ENCODE measurements at places on chromosomes 6 and 20. TPM values are rescaled to one million over a fixed set of nuclear protein-coding genes. Genes with fewer than 3 reads are reported as not detected.

DNA sequence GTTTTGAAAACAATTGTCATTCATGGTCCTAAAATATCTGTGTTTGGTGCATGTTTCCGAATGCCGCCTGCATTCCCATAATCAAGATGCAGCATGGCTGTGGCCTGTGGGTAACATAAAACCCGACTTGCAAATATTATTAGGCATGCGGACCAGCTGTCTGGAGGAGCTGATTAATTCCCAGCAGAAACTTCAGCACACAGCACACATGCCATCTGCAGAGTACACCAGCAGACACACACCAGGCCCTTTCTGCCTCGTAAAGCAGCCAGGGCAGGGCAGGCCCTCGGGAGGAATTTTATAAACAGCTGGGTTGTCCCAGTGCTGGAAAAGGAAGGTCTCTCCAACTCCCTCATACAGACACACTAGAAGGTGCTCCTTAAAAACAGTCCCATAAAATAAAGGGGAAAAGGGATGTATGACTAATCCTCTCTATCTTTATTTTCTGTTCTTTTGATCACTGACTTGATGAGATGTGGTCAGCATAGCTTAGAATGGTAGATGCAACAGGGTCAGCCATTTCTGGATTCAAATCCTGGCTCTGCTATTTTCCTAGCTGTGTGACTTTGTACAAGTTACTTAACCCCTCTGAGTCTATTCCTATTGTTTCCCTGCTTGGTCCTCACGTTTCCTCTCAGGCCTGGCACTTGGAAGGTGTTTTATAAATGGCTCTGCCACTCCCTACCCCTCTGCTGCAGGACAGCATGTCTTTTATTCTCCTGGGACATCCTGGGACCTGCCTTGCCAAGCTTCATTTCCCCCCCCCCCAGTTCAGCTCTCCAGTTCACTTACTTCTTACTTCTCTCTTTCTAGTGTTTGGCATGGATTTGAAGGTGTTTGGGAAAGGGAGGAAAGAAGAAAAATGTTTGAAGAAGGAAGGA, 85.9 kb upstream of the TRAF3IP2 start:
- no peak for DNase-seq

GRCh38 chr20:48154040-48154765, 368.9 kb upstream of the SULF2 start:
- no peak for DNase-seq

DNA sequence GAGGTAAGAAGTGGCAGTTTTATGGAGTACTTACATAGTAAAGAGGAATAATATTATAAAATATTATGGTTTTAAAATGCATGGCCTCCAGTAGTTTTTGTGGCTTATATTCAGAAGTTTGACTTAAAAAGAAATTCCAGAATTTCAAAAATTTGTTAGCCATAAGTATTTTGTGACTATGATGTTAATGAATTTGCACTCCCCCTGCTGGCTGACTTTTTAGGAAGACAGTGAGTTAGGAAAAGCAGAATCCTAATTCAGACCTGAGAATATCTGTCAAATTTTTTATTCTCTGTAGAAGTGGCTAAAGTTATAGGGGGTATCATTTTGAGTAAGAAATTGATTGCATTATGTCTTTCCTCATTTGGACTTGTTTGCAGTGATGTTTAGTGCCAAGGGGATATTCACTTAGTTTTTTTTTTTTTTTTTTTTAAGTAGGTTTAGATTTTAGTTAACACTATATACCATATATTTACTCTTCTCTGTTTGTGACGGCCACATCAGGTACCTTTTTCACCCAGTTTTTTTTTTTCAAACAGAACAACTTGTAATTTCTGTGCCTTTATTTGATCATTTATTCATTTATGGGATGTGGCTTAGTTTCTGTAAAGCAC, 40.8 kb downstream of the ZFAND3 start:
- peak; percentile 21 for DNase-seq

GRCh38 chr20:32470025-32470861, 112.1 kb downstream of the ASXL1 start:
- DNase-seq, result no peak

GRCh38 chr6:85008296-85009009, 244.1 kb upstream of the TBX18 start:
- DNase-seq, result peak; percentile 70

- no peak for DNase-seq
Observed at GRCh38 chr6:100209323-100210136, 215.5 kb upstream of the MCHR2 start.

DNA sequence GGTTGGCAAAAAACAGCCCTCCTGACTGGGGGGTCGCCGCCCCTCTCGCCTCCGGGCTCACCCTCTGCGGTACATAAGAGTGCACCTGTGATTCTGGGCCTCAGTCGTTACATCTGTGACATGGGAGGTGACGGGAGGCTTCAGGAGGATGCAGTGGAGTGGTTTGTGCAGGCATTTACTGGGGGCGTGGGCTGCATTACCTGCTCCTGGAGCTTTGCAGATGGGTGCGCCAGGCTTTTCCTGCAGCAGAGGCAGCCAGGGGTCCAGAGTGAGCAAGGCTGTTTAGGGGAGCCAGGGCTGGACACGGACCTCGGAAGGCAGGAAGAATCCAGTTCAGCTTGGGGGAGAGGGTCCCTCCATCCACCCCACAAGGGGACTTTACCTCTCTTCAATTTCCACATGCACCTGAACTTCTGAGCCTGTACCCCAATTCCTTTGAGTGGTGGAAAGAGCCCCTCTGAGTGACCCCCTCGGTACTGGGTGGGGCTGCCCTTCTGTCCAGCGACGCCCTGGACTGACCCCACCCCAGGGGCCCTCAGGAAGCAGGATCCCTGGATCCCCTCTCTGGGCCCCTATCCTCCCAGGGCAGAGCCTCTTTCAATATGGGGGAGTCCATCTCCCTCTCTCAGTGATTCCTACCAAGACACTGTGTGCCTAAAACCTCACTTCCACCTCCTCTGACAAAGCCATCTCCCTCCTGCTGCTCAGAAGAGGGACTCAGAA, 134.0 kb downstream of the TAF4 start:
- DNase-seq, result no peak

GRCh38 chr6:93243231-93243778, 176.1 kb downstream of the EPHA7 start:
- DNase-seq, result no peak

DNA sequence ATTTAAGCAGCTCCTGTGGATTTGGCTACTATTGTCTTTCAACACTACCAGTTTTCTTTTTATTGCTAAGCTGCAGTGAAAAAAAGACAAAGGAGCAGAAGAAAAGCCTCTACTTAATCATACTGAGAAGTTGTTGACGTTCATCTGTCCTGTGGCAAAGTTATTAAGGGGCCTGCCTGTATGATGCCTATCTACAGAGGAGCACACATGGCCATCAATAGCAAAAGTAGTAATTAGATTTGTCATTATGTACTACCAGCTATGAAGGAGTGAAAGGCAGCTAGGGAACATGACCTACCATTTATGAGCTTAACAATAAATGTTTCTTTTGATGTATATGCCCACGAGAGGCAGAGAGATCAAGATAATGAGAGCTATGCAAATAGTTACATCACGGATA, 620.9 kb downstream of the PHF3 start:
- DNase-seq, result no peak

GRCh38 chr20:47405775-47406325, 49.4 kb upstream of the ZMYND8 start:
- no peak for DNase-seq

DNA sequence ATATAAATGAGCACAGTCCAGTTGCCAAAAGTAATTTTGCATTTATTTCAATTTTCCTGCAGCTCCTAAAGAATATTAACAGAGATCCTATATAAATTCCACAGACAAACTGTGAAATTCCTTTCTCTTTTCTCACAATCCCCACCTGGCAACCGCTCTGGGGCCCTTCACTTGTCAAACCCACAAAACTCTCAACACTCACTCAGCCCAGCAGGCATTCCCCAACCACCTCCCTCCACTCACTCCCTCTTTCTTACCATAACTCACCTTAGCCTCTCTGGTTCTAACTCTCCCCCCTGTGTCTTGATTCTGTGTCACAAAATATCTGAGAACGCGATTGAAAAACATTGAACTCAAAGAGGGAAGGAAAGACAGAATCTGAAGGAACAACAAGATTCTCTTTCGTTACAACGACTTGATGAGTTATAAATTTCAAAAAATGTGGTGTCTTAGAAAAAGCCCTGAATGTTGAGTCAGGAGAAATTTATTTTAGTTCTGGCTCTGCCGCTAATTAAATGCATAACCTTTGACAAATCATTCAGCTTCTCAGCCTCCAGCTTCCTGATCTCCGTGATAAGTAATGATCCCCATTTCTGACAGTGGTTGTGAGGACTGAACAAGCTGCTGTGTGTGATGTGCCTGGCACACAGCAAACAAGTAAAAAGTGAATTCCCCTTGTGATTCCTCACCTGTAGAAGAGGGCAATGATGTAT, 87.9 kb downstream of the UNC5CL start:
- no peak for DNase-seq

GRCh38 chr6:46948699-46949098, 27.0 kb upstream of the ADGRF5 start:
- no peak for DNase-seq

DNA sequence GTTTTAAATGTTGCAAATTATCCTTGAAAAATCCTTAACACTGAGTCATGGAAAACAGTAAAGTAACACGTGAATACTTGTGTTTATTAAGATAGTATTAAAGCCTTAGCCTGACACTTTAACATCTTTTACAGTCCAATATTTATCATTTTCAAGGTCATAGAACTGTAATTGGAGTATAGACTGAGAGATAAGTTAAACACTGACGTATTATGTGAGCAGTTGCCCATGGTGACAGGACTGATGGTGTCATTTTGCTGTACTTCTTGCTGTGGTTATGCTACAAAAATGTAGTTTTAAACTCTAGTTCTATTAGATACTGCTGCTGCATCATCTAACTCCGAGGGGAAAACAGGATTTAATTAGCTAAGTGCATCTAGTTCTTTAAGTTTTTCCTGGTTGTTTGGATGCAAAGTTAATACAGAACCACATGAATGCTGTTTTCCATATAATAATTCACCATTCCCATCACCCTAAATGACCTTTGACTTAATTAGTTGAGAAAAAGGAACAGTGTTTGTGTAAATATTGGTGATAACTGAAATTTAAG, 37.8 kb downstream of the SLC2A12 start:
- DNase-seq, result no peak

DNA sequence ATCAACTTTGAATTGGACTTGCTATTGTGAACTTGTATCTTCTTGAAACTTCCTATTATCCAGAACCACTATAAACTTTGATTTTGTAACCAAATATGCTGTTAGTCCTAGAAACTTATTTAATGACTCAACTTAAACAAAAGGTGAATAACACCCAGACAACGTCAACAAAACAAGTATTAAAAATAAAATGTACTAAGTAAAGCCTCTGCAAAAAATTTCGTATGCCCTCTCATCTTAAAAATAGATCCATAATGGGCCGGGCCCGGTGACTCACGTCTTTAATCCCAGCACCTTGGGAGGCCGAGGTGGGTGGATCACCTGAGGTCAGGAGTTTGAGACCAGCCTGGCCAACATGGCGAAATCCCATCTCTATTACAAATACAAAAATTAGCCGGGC, 401.7 kb downstream of the ESR1 start:
- DNase-seq, result no peak

DNA sequence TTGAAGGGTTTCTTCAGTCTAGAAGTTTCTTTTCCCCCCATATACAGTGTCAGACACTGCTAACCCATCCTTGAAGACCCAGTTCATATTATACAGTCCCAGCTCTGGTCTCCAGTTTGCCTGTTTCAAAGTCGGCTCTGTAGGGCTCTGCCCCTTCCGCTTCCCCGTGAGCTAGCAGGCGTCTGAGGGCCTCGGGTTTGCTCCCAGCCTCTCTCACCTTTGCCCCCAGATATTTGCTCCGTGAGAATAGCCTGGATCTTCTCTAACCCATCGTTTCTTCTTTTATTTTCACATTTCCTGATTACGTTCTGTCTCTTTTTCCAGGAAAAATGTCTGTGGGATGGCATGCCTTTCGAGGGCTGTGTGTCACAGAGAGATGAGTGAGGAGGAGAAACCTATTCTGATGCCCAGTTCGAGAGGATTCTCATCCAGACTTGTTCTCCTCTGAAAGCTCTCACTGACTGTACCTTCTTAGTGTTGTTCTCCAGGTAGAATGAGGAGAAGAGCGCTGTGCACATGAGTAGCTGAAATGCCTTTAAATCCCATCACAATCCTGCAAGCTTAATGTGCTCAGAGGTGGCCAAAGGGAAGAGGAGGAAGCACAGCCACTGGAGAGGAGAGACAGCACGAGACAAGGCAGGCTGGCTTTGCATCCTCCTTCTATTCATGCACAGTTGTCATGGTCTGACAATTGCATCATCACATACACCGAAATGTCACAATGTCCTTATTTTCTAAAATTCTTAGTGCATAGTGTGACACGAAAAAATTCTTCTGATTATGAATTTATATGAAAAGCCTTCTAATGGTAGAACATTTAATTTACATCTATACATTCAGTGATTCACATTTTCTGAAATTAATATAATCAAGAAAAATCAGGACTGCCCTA, 171.1 kb downstream of the FOXA2 start:
- DNase-seq, result no peak

GRCh38 chr6:93319304-93319703, 100.1 kb downstream of the EPHA7 start:
- DNase-seq, result no peak

- no peak for DNase-seq
Observed at GRCh38 chr20:1306316-1307135, 22.4 kb downstream of the SDCBP2 start.

DNA sequence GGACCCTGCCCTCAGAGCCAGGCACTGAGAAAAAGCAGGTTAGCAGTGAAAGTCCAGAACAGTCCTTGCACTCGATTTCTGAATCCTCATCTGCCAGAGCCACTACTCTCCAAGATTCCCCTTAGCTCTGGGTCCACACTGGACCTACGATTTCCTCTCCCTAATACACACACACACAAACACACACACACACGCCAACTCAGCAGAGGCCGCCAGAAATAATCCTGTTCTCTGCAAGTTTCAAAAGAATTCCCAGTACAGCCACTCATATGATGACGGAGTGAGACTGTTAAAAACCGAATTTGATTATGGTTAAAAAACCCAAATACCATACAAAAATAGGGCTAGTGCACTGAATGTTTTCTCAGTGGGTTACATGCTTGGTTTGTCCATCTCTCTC, 90.8 kb downstream of the GMPR start:
- no peak for DNase-seq

DNA sequence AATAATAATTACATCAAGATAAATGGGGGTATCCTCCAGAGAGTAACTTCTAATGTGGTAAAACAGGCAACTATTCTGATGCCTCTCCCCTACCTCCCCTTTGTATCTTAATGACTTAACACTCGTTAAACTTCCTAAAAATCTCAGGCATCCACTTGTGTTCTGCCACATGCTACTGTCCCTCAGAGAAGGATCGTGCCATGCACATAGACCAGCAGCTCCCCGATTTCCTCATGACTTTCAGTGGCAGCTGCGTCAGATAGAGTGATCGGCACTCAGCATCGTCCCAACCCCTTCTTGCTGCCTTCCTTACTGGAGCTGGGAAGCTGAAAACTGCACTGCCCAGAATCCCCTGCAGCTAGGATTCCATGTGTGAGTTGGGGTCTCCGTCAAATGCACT, 32.1 kb downstream of the RIPOR2 start:
- DNase-seq, result no peak

GRCh38 chr6:132354517-132355167, 46.6 kb downstream of the MOXD1 start:
- DNase-seq, result no peak

RSPH4A gene
- 0.62 TPM for polyA plus RNA-seq

DZANK1 gene
- polyA plus RNA-seq, result 1.5 TPM

ATP9A gene
- polyA plus RNA-seq, result 57.6 TPM

EDN1 gene
- 12.3 TPM for polyA plus RNA-seq

ALDH5A1 gene
- polyA plus RNA-seq, result not detected

NOX3 gene
- not detected for polyA plus RNA-seq

KIAA0408 gene
- 30.1 TPM for polyA plus RNA-seq

NKAIN4 gene
- 17.9 TPM for polyA plus RNA-seq

Data from muscle of arm (tissue), 14 donors.